ENCODE measurements at places on chromosomes 1 and 21.

GRCh38 chr1:147162093-147162492, 10.2 kb downstream of the PRKAB2 start:
- no peak for DNase-seq

DNA sequence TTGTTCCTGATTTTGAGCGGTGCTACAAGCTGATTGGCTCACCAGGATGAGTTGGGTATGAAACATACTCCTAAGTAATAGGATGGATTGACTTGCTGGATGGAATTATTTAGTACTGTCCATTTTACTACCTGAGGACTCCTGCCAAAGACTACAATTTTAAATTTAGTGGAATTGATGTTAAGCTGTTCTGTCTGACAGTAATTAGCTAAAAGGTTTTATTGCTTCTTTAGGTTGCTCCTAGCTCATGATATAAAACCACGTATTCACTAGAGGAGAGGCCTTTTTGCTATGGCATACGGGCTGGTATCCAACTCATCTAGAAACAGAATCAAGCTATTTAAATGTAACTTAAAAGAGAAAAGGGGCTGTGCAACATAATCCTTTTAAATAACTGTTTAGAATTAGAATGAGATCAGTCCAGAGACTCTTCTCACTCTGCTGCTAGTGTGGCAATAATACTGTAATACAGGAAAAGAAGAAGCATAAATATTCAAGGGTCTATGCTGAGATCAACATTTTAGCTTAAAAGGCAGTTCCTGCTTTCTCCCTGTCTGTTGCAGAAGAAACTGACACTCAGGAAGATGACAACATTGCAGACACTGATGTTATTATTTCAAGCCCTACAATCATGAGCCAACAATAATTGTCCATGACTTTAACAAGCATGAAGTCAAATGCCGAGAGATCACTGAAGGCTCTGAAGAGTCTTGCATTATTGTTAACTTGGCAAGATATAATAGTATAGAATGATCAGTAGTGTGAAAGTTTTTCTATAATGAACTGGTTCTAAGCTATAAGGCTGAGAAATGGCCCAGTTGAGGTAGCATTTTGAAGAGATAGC, 258.7 kb upstream of the ADGRL4 start:
- no peak for DNase-seq

DNA sequence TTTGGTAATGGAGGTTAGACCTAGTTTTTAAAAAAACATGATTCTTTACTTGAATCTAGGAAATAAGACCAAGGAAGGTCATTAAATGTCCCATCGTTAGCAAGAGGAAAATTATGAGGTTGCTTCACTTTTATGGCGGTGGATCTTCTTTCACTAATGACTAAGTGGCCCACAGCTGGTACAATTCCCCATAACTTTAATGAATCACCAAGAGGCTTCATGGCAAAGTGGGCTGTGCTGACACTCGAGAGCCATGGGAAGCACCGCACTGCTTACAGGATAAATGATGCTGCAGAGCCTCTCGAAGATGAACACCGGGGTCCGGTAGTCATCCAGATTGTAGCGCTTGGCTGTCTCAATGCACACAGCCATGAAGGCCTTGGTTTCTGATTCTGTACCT, 108.8 kb downstream of the UBR4 start:
- DNase-seq, result no peak

DNA sequence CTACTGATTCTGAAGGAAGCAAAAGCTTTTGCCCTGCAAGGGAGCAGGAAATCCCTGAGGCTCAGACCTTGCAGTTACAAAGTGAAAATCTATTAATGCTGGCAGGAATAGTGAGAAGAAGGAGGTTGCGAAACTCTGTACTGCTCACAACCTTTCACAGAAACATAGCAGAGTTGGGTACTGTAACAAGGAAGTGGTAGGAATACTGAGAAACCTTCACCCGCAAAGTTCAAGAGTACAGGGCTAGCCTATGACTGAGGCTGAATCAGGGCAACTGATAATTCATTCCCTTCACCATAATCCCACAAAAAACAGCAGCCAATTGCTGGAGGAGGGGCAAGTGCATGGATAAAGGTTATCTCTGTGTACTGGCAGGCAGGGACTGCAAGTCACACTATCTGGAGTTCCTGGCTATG, 23.9 kb upstream of the KCTD3 start:
- peak; percentile 56 for DNase-seq

DNA sequence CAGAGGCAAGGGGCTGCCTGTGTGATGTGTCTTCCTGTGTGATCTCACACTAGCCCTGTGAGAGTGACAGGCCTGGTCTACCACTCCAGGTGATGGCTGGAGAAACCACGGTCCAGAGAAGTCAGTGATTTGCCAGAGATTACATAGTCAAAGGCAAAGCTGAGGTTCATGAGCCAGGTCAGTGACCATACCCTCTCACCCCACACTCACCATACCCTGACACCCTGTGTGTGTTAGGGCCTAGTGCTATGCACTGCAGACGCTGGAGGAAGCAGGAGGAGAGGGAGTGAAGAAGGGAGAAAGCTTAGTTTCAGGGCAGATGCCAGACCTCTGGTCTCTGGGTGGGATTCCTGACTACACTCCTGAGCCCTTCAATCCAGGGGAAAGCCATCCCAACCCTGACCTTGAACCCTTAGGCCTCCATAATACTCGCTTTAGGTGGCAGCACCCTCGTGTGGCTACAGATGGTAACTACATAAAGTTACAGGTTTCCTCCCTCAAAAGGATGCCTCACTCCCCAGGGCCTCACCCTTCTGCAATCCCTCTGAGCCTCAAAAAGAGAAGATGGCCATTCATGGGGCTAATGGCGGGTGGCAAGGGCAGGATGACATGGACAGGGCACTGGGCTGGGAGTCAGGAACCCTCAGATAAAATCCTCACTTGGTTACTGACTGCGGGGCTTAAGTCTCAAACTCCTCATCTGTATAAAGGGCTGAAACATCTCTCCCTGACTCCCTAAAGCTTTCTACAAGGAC, 20.8 kb upstream of the SDC3 start:
- DNase-seq, result no peak

DNA sequence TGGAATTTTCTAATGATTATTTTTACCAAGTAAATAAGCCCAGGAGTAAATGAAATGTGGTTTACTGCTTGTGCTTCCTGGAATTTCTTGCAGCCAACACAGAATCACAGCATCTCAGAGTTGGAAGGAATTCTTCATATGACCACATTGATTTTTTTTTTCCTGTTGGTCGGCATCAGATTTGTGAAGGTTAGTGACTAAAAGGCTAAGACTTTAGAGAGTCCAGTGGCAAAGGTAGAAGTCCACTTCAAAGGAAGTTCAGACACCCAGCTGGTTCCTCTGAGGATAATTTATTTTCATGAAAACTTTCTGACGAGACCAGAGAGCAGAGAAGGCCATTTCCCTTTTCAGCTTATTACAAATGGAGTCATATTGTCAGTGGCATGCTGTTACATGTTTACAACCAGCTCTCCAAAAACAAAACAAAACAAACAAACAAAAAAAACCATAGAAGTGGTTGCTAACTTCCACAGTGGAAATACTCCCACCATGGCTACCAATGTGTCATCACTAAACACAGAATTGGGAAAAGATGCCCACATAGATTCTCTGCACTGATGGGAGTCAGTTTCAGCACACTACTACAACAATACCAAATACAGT, 77.2 kb upstream of the CDC42BPA start:
- peak; percentile 83 for DNase-seq

- DNase-seq, result no peak
Observed at GRCh38 chr1:215007880-215008279, 74.7 kb upstream of the KCNK2 start.

- DNase-seq, result no peak
Observed at GRCh38 chr1:30684259-30684658, 39.1 kb downstream of the MATN1 start.

GRCh38 chr1:86965827-86966182, 51.4 kb downstream of the HS2ST1 start:
- no peak for DNase-seq

DNA sequence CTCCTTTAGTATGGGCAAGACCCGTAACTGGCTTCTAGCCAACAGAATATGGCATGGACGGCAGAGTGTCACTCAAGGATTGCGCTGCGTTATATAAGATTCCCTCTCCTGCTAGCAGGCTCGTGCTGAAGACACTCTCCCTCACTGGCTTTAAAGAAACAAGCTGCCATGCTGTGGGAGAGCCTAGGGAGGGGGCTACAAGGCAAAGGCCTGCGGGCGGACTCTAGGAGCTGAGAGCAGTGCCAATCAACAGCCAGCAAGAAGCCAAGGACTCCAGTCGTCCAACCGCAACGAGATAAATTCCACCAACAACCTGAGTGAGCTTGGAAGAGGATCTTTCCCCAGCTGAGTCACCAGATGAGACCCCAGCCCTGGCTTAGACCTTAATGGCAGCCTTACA, 45.9 kb upstream of the GPR157 start:
- no peak for DNase-seq

DNA sequence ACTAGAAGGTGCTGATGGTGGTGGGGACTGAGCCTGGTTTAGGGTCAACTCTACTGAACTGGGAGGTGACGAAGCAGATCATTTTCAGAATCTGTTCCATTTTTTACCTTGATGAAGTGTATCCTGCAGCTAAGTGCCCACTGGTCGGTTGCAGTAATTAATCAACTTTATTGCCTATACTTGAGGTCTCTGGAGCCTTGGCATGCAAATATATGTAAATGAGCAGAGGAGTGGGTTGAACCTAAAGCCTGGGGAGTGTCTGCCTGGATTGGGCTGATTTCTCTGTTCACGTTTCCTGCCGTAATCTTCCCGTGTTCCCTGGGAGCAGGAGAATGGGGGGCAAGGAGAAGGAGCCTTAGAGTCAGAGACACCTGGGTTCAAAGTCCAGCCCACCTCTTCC, 286.8 kb downstream of the PTPRU start:
- DNase-seq, result no peak

GRCh38 chr1:5643360-5644107, 348.7 kb downstream of the NPHP4 start:
- DNase-seq, result no peak

DNA sequence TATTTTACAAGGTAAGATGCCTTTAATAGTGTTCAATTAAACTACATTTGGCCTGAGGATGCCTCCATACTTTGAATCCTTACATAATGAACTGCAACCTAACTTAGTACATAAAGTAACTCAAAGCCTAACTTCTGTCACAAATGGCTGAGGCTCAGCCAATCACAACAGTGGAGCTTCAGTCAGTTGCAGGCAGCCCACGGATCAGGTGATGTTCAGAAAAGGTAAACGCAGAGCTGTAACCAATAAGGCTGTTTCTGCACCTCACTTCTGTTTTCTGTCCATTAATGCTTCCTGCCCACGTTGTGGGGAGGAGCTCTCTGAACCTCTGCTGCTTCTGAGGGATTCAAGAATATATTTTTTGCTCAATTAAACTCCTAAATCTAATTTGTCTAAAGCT, 94.8 kb upstream of the KIAA0040 start:
- no peak for DNase-seq

GRCh38 chr1:214303141-214303930, 22.4 kb downstream of the SMYD2 start:
- peak; percentile 57 for DNase-seq

DNA sequence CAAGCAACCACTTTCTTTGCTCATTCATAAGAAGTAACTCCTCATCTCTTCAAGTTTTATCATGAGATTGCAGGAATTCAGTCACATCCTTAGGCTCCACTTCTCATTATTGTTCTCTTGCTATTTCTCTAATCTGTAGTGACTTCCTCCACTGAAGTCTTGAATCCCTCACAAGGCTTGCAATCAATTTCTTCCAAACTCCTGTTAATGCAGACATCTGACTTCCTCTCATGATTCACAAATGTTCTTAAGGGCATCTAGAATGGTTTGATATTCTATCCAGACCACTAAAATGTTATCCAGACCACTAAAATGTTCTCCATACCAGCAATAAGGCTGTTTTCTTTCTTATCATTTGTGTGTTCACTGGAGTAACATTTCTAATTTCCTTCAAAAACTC, 528.1 kb downstream of the DPYD start:
- DNase-seq, result peak; percentile 73

DNA sequence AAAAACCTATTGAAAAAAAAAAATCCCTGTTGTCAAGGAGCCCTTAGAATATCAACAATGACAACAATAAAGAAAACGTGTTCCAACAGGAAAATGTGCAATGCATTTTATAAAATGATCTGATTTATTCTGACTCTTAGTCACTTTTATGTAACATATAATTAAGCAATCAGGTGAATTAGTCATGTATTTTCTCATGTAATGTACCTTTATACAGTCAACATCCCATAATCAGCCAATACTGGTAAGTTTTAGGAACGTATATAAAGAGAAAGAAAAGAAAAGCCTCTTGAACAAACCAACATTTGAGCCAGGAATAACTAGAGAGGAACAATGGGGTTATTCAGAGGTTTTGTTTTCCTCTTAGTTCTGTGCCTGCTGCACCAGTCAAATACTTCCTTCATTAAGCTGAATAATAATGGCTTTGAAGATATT, at the start of gene CLCA4:
TSS of gene CLCA4 (plus strand) at position 292 of the 435 bp plus-strand sequence. CDS start at position 334, 42 bp downstream.
- no peak for DNase-seq

GRCh38 chr1:192418552-192419285, 101.9 kb downstream of the RGS21 start:
- no peak for DNase-seq

DNA sequence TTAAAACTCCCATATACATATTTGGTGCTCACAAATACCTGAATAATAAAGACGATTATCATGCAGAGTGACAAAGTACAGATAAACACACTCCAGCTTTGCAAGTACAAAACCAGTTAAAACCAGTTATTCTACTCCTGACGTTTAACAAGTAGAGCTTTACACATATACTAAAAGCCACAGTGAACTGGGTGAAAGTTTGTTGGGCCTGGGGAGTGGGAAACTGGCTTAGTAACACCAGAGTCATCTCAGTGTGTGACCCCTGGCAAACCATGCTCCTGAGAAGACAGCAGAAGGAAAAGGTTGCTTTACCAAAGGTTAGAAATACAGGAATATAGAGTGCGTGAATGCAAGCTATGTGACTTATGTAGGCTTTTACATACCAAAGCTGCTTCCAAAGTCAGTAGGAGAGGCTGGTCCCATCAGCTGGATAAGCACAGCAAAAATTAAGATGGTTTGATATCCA, 148.1 kb downstream of the NRIP1 start:
- peak; percentile 34 for DNase-seq

- no peak for DNase-seq
Observed at GRCh38 chr1:64496606-64497005, 26.7 kb downstream of the CACHD1 start.

Data from astrocyte (in vitro differentiated cells and primary cell).